ENCODE measurements at places on chromosomes 2 and 18.
A peak's percentile ranks its signal among the peaks of the same experiment; 100 is the strongest.

DNA sequence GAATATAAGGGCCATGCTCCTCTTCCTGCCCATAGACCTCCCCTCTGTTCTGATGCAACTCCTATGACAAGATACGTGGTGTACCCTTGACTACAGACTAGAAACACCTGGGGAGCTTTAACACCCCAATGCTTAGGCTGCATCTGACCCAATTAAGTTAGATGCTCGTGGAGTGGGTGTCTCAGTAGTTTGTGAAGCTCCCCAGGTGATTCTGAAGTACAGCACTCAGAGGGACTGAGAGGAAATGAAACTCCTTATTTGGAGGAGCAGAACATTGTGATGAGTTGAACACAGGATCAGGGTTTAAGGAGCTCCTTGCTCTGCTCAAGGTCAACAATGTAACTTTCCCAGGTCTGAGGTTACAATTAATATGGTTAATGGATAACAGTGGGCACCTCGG lies 80.3 kb upstream of the TTC39C start:
- DNase-seq = no peak

DNA sequence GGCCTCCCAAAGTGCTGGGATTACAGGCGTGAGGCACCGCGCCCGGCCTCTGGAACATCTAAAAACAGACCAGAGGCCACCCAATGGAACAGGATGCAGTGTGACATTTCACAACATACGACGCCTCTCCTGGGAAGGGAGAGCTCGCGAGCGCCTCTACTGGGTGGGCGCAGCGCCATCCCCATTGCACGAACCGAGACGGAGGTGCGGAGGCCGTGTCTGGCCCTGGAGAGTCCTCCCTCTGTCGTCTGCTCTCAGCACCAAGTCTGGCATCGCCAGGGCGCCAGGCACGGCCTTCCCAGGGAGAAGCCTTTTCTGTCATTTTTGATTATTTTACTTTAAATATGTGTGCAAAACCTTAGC lies 9.4 kb upstream of the GBX2 start:
- DNase-seq = no peak

DNA sequence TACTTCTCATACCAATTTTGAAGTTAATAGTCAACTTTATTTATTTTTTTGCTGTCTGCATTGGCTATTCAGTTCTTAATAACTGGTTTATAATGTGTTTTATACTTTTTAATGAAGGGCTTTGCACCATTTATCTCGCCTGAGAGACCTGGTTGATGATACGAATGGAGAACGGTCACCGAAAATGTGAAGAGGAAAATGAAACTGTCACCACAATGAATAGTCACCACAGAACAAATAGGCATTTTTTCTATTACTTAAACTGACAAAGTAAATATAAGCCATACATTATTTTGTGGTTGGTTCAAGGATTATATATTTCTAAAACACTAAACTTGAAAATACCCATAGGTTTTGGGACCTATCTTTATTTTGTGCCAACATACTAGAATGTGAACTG lies 20.4 kb downstream of the C18orf54 start:
- no peak for DNase-seq

- no peak for DNase-seq
Observed at GRCh38 chr2:178836807-178837206, 29.6 kb upstream of the TTN start.

DNA sequence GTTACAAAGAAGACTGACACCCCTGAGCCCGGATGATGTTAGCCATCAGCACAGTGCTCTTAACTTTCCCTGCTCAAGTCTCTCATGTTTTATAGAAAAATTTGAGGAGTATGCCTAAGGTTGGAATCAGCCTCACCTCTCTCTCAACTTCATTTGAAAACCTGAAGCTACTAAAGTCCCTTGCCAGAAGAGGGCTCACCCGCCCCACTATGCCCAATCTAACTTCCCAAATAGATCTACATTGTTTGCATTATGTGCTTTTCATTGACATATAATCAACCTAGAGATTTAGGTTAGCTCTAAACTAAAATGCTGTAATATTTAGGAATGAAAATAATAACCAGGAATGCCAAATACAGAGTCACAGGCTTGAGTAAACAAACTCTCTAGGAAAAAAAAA lies 305.4 kb downstream of the NCKAP5 start:
- DNase-seq = no peak

GRCh38 chr18:519019-519879 lies 18.7 kb upstream of the COLEC12 start:
- no peak for DNase-seq

DNA sequence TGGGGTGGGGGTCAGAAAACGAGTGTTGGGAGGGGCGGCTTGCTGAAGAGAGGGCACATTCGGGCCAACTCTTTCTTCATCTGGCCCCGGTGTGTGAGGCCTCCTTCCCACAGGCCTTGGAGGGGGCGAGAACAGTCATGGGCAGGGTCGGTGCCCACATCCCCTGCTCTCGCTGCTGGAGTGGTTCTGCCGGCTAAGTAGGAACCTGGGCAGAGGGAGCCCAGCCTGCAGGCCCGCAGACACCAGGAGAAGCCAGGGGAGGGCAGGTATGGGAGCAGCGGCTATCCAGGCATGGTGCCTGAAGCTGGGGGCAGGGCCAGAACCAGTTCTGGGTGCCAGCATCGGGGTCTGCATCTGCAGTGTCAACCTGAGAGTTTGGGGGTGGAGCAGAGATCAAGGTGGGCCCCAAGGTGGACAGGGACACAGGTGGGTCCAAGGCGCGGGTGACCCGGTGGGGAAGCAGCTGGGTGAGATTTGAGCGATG lies 46.6 kb upstream of the HPCAL1 start:
- peak; percentile 47 for DNase-seq

DNA sequence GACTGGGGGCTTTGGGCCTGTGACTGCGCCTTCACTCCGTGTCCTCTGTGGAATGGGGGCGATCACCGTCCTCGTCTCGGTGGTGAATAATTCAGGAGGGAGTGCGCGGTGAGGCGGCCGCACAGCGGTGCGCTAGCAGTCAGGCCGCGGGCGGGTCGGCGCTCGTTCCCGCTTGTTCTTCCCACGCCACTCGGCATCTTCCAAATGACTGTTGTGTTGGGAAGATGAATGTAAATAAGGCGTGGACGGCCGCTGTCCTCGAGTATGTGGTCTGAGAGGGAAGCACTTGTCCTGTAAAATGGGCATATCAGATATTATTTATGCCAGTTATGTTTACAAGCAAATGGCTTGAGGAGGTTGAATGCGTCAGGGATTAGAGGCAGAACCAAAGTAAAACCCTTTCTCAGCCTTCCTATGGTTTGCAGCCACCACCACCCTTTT lies 608 bp upstream of the VPS4B start:
- DNase-seq = no peak

DNA sequence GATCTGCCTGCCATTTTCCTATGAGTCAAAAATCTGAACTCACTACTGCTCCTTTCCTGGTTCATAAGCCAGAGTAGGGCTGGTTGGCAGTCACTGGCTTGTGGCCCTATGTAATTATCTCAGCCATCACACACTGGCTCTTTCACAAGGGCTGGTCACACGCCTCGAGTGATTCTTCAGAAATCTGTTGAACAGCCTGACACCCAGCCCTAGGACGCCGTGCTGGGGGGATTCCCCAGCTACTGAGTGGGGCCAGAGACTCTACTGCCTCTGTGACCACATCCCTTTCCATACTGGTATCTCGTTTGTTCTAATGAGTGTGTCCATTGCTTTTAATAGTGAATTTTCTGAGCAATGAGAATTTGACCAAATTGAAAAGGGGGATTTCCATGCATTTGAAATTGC lies 45.8 kb upstream of the RBM44 start:
- DNase-seq = no peak

DNA sequence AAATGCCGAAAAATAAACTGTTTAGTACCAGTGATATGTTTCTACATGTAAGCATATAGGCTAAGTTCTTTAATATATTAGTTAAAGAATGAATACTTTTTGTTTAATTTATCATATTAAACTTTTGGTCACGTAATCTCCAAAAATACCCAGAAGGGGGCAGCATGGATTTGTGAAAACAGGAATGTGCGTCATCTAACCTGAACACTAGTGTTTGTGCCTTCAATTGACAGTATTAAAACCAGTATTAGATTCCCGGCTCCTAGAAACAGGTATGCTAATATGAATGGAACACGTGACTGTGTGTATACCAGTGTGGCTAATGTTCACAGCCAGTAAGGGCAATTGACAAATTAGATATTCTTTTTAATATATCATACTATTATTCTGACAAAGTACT lies 51.8 kb downstream of the WDR7 start:
- no peak for DNase-seq

- DNase-seq = no peak
Observed at GRCh38 chr2:101823347-101823791, 125.9 kb downstream of the MAP4K4 start.

DNA sequence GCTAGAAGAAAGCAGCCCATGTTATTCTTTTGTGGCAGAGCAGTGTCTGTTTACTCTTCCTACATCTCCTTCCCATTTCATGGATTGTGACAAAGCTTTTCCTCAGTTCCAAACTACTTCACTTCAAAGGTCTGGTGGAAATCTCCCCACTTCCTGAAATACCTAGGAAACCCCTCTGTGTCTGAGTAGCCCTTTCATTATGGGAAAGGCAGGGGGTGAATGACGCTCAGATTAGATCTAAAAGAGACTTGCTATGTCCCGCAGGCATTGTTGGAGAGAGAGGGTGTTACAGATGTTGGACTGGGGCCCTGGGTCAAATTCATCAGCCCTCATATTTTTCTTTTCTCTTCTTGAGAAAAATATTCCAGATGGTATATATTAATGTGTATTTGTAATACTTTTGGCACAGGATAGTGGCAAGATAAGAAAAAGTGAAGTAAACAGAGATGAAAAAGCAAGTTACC lies 675.0 kb downstream of the IRS1 start:
- DNase-seq = no peak

DNA sequence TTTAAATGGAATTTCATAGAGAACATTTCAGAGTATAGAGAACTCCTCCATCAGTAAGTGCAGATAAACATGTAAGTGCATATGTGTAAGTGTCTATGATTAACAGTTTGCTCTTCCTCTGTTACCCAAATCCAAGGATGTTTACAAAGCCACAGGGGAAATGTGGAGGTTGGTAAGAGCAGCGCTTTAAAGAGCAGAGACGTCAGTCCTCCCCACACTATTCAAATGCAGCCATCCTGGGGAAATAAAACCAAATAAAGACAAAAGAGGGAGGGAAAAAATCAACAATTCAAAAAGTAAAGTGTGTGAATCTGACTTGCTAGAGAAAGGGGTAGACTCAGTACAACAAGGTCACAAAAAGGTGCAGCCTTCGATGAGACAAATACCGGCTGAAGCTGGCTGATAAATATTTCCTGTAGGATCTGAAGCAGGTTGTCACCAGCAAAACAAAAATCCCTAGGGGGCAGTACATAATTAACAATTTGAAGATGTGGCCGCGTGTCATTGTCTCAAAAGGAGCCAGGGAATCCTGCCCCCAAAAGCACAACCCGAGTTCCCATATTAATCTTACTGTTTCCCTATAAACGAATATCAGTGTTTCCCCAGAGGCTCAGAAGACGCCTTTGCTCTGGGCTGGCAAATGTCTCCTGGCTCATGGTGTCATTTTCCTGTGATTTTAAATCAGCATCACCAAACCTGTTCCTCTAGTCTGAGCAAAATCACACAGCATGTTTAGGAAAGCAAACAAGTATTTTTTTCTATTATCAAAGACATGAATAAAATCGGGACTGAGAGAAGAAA lies 216.5 kb downstream of the CDCA7 start:
- DNase-seq = no peak

- no peak for DNase-seq
Observed at GRCh38 chr18:10482985-10483949, 28.8 kb downstream of the APCDD1 start.

DNA sequence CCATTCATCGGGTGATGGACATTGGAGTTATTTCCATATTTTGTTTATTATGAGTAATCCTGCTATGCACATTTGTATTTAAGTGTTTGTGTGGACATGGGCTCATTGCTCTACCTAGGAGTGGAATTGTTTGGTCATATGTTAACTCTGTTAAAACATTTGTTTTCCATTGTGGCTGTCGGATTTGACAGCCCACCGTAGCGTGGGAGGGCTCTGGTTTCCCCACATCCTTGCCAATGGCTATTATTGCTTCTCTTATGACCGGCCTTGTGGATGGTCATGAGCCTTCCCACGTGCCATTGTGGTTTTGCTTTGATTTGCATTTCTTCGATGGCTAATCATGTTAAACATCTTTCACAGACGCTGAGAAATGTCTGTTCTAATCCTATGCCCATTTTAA lies 92.0 kb downstream of the ZNF236 start:
- no peak for DNase-seq

- no peak for DNase-seq
Observed at GRCh38 chr2:42127425-42128424, 41.4 kb upstream of the EML4 start.

DNA sequence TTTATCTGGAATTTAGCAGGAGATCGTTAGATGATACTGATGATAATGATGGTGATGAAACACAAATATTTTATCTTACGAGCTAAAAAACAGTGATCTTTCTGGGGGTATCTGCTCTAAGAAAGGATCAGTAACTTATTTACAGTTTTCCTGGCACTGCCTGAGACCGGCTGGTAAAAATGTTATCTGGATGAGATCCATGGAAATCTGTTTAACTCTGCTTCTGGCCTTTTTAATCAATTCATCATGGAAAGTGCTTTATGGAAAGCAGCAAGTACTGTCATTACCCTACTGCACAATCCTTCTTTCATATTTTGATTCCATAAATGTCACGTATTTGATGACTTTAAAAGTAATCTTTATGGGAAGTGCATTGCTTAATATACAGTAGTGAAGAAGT lies 612.7 kb upstream of the GCFC2 start:
- DNase-seq = no peak

- no peak for DNase-seq
Observed at GRCh38 chr2:215579809-215580208, 143.9 kb upstream of the FN1 start.

- no peak for DNase-seq
Observed at GRCh38 chr2:173763641-173764040, 201.5 kb downstream of the SP3 start.

GRCh38 chr2:137155356-137156104 lies 390.2 kb downstream of the THSD7B start:
- no peak for DNase-seq

- DNase-seq = no peak
Observed at GRCh38 chr2:27920148-27920885, 29.8 kb downstream of the BABAM2 start.

DNA sequence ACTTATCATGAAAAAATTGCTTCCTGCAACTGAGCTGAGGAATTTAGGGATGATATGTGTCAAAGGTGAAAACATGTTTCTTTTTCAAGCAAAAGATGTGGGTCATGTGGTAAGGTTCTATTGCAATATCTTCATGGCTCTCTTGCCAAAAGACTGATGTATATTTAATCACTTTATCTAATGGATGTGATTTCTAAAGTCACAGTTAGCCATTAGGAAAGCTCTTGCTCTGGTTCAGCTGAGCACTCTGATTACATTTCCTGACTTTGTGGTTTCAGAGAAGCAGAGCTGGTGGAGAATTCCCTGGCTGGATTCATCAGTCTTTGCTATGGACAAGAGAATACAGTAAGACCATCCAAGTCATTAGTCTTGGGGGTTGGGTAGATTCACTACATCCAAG lies 24.4 kb downstream of the SCN9A start:
- DNase-seq = no peak
